ENCODE measurements at places on chromosomes 2 and 18.

DNA sequence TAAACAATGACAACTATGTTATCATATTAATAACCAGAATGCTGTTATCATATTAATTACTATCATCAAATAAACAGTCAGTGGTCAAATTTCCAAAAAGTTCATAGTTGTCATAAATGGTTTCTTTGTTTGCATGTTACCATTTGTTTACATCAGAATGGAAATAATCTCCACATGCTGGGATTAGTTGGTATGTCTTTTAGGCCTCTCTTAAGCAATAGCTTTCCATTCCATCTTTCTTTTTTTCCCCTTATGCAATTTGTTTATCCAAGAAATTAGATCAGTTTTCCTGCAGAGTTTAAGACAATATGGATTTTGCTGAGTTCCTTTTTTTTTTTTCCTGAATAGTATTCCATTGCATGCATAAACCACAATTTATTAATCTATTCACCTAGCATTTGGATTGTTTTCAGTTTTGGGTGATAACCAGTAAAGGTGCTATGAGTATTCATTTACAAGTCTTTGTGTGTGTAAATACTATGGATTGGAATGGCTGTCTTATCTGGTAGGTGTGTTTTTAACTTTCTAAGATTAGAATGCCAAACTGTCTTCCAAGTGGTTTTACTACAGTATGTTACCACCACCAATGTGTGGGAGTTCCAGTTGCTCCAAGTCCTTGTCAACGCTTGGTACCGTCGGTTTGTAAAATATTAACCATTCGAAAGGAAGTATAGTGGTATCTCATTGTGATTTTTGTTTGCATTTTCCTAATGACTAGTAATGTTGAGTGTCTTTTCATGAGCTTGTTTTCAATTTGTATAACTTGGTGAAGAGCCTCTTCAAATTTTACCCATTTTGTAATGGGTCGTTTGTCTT lies 33.3 kb upstream of the TXNDC2 start:
- no peak for DNase-seq

- DNase-seq: no peak
Measured at GRCh38 chr2:206452750-206453149, 9.4 kb downstream of the ADAM23 start.

- no peak for DNase-seq
Measured at GRCh38 chr2:56185582-56186046, 1.8 kb downstream of the CCDC85A start.

DNA sequence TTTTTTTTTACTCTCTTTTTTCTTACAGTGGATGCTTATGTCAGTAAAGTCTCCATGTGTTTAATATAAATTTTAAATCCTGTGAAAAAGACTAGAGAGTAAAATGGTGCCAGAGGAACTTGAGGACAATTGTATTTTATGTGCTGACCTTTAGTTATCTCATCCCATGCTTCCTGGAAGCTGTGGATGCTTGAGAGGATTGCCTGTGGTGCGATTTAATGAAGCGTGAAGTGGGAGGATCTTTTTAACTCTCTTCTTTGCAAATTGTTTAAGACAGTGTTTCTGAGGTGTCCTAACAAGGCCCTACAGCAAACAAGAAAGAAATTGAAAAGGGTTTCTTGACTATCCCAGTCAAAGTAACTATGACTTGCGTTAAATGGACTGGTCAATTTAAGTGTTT lies 84.2 kb downstream of the DTNA start:
- DNase-seq: no peak

DNA sequence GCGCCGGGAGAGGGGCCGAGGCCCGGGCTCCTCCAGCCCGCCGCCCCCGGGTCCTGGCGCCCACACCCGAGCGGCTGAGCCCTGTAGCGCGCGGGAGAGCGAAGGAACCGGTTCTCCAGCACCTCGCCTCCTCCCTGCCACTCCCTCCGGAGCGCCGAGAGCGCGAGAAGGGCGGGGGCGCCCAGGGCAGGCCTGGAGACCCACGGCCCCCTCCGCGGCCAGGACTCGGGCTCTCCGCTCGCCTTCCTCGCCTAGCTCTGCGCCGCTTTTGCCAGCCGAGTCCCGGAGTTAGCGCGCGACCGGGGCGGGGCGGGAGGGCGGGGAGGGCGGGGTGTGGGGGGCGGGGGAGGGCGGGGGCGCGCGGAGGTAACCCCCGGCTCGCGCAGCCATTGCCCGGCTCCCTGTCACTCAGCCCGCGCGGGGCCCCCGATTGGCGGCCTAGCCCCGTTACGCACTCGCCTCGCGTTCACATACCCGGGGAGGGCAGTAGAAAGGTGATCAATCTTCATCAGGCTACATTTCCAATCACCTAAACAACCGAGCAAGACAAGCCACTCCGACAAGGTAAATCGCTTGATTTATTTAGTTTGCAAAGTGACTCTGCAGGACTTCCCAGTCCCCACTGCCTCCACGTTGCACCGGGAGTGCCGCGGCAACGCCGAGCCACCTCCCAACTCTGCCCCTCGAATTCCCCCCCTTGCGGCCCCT lies at the start of gene OTX1:
OTX1 (plus strand) TSS at position 497 of the 708 bp plus-strand sequence. CDS start 2,161 bp downstream, outside the sequence.
- DNase-seq: peak; percentile 91

- DNase-seq: no peak
Measured at GRCh38 chr2:58973811-58974281, 732.7 kb upstream of the FANCL start.

DNA sequence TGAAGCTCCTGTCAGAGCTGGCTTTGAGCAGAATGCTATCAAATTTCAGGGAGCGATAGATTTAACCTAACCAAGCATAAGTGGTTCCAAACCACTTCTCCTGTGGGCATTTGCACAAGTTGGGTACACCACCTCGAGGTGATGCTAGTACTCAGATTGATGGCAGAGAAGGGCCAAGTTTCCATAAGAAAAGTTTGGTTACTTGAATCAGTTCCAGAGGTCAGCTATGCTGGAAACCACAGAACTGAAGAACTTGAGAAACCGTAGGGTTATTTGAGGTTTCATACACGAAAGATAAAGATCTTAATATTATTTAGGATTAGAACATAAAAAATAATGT lies 238.2 kb upstream of the SOX11 start:
- DNase-seq: no peak

DNA sequence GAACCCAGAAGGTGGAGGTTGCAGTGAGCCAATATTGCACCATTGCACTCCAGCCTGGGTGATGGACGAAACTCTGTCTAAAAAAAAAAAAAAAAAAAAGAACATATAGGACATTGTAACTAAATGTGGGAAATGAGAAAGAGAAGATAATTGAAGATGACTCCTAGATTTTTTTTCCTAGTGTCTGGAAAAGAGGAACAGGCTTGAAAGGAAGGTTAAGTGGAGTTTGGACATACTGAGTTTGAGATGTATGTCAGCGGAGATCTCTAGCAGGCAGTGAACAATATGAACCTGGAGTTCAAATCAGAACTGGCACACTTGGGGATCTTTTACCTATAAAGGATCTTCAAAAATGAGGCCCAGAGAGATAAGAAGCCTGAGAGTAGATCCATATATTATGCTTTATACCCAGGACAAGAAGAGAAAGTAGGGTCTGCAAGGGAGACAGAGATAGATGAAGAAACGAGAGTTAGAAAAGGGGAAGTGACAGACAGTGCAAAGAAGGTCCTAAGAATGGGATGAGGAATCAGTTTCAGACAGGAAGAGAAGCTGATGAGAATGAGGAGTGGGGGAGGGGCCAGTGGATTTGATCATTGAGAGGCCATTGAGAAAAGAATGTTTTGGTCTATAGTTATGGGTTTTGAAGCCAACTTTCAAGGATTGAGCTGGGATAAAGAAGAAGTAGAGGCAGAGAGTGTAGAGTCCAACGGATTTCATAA lies 46.9 kb upstream of the CD28 start:
- no peak for DNase-seq

GRCh38 chr2:219542931-219543595 lies 546 bp downstream of the CHPF start:
- no peak for DNase-seq

GRCh38 chr2:101089419-101089818 lies 61.8 kb downstream of the TBC1D8 start:
- no peak for DNase-seq

DNA sequence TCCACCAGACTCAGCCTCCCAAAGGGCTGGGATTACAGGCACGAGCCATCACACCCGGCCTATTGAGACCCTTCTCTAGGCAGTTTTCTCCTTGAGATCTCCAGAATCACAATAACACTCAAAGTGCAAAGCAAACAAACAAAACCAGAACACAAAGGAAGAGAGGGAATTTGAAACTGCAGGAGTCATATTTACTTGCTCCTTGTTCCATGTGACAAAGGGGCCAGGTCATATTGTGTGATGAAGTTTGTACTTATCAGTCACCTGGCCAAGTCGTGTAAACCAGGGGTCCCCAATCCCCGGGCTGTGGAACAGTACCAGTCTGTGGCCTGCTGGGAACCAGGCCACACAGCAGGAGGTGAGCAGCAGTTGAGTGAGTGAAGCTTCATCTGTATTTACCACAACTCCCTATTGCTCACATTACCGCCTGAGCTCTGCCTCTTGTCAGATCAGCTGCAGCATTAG lies 26.5 kb downstream of the SCYGR8 start:
- no peak for DNase-seq

- DNase-seq: no peak
Measured at GRCh38 chr2:181185948-181186347, 205.5 kb downstream of the UBE2E3 start.

- DNase-seq: peak; percentile 79
Measured at GRCh38 chr18:12038639-12039539, 54.8 kb upstream of the ANKRD62 start.

GRCh38 chr2:1593371-1594122 lies 150.8 kb downstream of the PXDN start:
- no peak for DNase-seq

DNA sequence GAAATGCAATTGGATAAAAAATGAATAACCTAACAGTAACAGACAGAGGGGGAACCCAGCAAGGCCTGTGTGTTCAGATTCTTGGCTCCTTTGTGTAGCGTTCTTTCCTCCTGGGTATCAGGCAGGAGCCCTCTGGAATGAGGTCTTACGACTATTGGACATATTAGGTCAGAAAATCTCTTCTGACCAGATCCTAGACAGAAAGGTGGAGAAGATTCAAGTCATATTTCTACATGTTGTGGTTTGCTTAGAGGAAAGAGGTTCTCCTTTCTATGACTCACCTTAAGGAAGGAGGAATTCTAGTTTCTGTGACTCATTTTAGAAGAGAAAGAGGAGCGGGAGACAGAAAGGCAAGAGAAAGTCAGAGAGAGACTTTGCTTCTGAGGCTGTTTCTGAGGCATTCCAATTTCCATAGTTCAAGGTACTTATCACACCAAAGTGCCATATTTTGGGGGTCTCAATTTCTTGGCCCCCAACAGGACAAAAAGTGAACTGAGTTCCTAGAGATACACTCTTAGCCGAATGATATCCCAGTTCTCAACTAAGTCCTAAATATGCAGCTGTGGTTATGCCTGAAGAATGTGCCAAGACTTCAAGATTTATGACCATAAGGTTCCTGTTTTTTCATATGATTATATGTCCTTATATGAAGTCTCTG lies 618.6 kb downstream of the ZEB2 start:
- no peak for DNase-seq

DNA sequence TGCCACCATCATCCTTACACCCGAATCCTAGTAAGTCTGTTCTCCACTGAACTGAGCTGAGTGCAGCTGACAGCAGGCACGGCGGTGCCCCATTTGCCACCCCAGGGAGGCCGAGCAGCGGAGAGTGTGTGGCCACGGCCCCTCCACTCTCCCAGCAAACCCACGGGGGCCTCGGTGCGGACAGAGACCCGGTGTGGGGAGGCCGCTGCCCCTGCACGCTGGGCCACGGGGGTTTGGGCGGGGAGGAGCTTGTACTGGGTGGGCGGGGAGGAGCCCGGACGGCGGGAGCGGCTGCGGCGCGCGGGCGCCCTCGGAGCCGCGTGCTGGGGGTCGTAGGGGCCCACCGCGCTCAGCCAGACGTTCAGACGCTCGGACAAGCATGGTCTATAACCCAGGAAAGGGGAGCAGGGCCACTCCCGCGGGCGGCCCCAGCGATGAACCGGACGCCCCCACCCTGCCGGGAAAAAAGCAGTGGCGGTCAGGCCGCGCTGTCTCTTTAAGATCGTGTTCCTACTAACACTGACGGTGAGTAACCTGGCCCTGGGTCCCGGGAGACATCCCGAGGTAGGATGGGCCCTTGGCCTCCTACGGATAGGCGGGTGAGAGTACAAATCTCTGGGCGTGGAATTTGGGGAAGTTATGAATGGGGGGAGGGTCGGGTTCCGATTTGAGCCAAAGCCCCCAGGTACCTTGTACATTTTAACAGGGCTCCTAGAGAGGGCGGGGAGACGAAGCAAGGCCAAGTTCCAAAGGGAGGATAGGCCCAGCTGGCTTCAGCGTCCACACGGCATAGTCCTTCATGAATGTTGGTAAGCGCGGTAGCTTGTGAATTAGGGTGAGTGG lies at the start of gene ITPRIPL1:
ITPRIPL1 (plus strand) TSS at position 277 of the 843 bp plus-strand sequence; CDS start at position 800, 523 bp downstream.
- DNase-seq: no peak

GRCh38 chr2:237597196-237598145 lies 6.9 kb upstream of the RAB17 start:
- no peak for DNase-seq

GRCh38 chr2:73105511-73105971 lies 7.2 kb downstream of the RAB11FIP5 start:
- no peak for DNase-seq

GRCh38 chr2:127575941-127576432 lies 40.5 kb downstream of the MYO7B start:
- no peak for DNase-seq

- no peak for DNase-seq
Measured at GRCh38 chr2:179129574-179130238, 79.8 kb upstream of the CCDC141 start.

GRCh38 chr2:234286118-234286598 lies 210.7 kb downstream of the ARL4C start:
- DNase-seq: no peak

GRCh38 chr2:127048618-127048935 lies 58.4 kb downstream of the BIN1 start:
- no peak for DNase-seq

DNA sequence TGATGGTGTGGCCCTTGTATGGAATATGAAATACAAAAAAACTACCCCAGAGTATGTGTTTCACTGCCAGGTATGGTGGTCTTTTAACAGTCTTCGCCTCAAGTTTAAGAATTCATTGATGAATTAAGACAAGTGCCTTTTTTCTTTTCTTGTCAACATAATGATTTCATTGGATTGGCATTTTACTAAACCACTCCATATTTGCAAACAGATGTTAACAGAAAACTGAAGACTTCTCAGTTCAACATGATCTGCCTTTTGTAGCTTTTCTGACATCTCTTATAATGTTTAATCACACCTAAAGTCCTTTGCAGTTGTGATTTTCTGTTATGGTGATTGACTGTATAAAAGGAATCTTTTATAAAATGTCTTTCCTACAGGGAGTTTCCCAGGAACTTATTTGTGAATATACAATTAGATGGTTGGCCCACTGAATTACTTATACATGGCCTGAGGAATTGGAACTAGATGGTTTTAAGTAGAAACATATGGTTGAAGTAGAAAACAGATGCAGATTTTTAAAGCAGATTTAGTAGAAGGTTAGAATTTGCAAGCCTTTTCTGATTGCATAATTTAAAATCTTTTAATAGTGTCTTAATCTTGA lies 39.7 kb downstream of the DYNC1I2 start:
- no peak for DNase-seq

DNA sequence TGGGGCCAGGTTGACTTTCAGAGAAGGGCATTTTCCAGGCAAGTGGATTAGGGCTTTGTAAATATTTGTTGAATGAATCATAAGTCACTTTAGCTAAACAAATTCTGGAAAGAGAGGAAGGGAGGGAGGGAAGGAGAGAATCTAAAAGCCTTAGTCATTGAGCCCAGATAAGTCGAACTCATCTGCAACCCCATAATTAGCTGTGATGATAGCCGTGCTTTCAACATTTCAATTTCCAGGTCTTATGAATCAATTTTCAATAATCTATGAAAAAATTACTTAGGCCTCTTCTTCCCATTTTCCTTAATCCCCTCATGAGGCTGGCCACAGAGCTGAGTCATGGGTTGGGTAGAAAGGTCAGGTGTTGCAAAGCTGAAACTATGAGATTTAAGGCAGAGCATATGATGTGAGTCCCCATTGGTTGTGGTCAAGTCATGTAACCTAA lies 111.9 kb upstream of the MAPRE2 start:
- no peak for DNase-seq

Data from D721Med (cell line).